ENCODE measurements at places on chromosomes 6 and 20. TPM values are rescaled to one million over a fixed set of nuclear protein-coding genes. Genes with fewer than 3 reads are reported as not detected.
A peak's percentile ranks its signal among the peaks of the same experiment; 100 is the strongest.

WFDC2 gene
- 2.3 TPM for total RNA-seq

COL11A2 gene
- 0.64 TPM for total RNA-seq

MTCH1 gene
- 90.1 TPM for total RNA-seq

PRL gene
- total RNA-seq, result not detected

SLC24A3 gene
- total RNA-seq, result not detected

CLDN20 gene
- total RNA-seq, result not detected

DNA sequence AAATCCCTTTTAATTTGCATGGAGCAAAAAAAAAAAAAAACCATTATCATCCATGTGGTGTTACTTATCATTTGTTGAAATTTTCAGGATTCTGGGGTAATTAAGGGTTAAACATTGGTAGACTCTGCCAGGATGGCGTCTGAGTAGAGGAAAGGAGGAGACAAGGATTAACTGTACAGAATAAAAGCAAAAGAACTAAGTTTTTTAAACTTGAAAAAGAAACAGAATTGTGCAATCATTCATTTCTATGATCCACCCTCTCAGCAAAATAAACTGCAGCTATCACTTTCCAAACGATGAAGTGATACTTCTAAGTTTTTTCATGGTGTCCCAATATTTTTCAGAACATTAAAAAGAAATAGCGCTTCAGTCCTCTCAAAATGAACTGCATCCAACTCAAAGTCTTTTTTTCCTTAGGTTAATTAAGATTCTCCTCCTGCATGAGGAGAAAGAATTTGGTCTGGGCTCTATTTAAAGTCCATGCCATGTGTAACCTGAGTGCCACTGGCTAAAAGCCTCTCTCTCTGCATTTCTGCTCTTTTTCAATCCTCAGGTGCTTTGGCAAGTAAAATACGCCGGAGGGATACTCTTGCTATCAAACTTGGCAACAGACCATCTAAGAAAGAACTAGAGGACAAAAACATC lies 69.5 kb upstream of the LTV1 start:
- DNase-seq, result no peak

GRCh38 chr6:106252687-106253086 lies 72.9 kb downstream of the ATG5 start:
- DNase-seq, result no peak

- no peak for DNase-seq
These were observed 124.4 kb upstream of the AKIRIN2 start for GRCh38 chr6:87826424-87826823.

DNA sequence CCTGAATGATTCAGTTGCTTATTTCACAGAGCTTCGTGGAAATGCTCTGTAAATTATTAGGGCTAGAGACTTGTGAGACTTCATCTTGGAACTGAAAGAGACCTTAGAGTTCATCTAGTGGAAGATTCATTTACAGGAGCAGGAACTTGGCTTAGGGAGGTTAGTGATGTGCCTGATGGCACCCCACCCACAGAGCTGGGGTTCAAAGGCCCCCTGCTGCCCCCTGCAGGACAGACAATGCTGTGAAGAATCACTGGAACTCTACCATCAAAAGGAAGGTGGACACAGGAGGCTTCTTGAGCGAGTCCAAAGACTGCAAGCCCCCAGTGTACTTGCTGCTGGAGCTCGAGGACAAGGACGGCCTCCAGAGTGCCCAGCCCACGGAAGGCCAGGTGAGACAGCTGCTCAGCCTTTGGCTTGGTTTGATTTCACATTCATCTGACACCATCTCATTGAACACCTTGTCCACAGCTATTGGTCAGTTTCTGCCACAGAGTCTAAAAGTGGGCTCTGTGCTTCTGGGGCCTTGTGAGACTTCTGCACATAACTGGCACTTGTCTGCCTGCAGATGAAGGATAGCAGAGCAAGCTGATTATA lies 25.1 kb downstream of the MYBL2 start:
- DNase-seq, result peak; percentile 27

GRCh38 chr6:38057994-38058393 lies 238.5 kb downstream of the ZFAND3 start:
- peak; percentile 96 for DNase-seq

DNA sequence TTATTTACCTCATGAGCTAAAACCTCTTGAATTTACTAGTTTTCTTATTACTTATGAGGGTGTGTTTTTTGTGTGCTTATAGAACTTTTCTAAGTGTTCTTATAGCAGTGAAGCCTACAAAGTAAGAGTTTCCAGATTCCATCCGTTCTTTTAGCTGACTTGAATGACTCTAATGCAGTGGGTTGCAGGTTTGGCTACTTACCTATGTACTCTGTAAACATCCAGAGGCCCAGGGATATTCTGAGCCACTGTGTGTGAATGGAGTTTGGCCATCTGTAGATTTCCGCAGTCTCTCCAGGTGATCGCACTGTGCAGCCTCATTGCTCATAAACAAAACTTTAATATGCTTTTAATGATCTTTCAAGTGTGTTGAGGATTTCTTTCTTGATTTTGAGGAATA lies 157.8 kb downstream of the MYO6 start:
- DNase-seq, result no peak

- DNase-seq, result no peak
These were observed 13.5 kb downstream of the BEND3 start for GRCh38 chr6:107101686-107102413.

- DNase-seq, result peak; percentile 20
These were observed 28.3 kb downstream of the MRS2 start for GRCh38 chr6:24431045-24431451.

DNA sequence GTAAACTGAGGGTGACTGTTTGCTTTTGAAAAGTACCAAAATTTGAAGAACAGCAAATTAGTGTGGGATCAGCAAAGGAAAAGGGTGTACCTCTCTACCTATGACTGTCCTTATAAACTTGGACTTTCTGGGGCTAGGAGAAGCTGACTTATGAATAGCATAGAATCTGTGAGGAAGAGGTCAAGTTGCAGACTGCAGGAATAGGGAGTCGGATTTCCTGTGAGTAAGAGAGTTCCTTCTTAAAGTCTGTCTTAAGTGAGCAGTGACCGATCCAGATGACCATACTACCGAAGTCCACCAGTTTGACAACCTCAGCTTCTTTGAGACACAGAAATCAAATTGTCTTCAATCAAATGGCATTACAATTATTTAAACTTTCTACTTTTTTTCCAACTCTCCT lies 708.7 kb downstream of the UTRN start:
- no peak for DNase-seq

DNA sequence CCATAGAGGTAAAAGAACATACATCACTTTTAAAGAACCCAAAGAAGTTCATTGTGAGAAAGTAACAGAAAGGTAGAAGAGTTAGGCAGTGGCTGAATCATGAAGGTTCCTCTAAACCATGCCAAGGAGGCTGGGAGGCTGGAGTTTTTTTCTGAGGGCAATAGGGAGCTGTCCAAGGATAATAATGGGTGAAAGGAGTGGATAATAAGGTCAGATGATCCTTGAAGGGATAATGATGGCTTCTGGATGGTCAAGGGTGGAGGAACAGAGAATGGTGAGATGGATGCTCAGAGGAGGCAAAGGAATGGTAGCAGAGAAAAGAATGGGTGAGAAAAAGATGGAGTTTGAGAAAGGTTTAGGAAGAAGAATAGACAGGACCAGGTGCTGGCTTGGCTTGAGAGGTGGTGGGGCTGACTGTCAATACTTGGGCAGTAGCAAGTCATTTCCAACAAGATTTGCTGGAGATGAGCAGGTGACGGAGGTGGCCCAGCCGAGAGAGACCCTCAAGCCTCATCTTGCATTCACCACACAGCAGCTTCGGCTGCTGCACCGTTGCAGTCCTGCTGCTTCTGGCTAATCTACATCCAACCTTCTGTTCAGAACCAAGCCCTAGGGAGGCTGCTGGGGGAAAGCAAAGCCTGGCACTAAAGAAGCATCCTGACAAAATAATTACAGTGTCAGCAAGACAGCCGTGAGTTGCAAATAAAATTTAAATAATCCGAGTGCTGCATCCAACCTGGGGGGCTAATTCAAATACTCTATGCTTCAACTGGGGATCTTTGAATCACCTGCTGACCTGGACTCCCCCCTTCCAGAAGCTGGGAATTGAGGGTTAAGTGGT lies 131.2 kb upstream of the KCNG1 start:
- no peak for DNase-seq

DNA sequence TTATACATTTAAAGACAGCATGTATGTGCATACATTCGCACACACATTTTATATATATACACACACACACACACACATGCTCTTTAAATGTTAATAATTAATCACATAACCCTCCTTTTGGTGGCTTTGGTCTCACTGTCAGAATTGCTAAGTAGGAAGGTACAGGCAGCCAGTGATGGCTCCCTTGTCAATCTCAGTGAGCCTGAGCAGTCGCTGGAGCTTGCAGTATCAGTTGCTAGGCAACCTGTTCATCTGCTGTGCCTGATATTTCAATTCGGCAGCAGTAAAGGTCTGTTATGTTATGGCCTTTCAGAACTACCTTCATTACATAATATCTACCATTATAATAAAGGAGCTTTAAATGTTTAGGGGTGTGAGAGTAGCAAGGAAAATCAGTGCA lies 374.3 kb downstream of the LMBRD1 start:
- no peak for DNase-seq

DNA sequence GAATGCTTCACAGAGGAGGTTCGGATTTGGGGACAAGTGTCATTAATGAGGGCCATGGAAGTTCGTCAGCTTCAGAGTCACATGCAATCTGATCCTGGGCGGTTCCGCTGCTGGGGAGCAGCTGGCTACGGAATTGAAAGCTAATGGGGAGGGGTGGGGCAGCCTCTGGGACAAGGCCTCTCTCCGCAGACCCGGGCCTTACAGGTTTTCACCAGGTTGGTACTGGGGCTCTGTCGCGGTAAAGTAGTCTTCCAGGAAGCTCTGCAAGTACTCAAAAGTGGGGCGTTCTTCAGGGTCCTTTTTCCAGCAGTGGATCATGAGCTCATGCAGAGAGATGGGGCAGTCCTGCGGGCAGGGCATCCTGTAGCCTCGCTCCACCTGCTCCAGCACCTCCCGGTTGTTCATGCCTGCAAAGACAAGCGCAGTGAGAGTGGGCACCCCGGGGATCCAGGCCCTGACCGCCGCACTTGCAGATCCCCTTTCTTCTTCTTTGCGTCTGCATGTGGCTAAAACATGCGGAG lies 55.9 kb upstream of the TRAF3IP2 start:
- DNase-seq, result no peak

DNA sequence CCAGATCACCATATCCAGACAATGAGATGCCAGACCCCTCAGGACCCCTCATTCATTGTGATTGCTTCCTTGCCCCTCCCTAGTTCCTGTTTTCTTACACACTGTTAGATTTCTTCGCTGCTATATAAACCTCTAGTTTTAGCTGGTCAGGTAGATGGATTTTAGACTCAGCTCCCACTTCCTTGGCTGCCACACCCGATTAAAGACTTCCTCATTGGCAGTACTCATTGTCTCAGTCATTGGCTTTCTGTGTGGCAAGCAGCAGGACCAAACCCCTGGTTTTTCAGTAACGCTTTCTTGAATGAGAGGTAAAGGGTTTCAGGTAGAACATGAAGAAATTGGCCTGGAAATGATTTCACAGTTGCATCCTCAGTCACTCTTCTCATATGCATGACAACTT lies 47.9 kb downstream of the QRSL1 start:
- no peak for DNase-seq

DNA sequence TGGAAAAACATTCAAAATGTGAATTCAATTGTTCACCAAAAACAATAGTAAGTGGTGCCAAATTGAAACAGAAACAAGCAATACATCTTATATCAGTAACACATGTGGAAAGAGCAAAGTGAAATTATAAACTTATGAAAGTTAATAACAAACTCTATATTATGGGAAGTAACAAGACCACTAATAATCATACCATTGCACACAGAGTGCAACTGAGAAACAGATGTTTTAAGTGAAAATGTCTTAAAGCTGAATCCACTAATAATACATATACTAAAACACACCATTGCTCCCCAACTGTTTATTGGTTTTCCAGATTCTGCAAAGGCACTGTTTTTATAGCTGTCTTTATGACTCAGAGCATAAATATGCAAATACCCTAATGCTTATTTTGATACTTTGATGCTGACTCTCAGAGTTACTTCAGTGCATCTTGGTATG lies 292.3 kb downstream of the RFPL4B start:
- DNase-seq, result no peak

DNA sequence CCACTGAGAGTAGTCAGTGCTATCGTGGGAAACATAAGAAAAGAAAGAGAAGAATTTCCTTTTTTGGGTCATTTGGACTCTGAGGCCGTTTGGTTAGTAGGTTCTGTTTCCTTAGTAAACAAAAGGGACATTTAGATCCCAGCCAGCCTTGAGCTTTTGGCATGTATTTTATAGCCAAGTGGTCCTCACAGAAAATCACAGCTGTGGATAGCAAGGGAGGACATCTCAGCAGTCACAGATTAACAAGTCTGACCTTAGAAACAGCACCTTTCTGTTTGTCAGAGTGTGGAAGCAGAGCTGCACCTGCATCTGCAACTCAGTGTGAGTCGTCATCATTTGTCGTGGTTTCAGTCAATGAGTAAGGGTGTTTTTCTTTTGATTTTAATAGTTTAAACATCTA lies 40.5 kb downstream of the FAM120B start:
- peak; percentile 68 for DNase-seq

- DNase-seq, result no peak
These were observed 638 bp upstream of the MYL9 start for GRCh38 chr20:36540551-36541211.

DNA sequence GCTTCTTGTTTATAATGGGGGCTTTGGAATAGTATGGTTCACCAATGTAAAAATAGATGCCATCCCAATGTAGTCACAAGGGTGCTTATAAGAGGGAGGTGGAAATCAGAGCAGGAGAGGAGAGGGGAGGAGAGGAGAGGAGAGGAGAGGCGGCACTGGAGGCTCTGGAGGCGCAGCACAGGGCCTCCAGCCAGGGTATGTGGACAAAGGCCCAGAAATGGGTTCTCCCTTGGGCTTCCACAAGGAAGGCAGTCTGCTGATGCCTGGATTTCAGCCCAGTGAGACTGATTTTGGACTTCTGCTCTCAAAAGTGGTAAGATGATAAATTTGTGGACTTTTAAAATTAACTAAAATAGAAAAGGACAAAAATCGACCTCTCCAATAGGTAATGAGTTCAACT lies 116.8 kb downstream of the RNASET2 start:
- no peak for DNase-seq

Data from mammary epithelial cell (primary cell).